Left lung (tissue), 14 donors: ENCODE measurements at places on chromosomes 12 and 14. TPM values are rescaled to one million over a fixed set of nuclear protein-coding genes. Genes with fewer than 3 reads are reported as not detected.

PLEKHD1 gene
- polyA plus RNA-seq, result 0.14 TPM

FKBP3 gene
- 103 TPM for polyA plus RNA-seq

KRT72 gene
- polyA plus RNA-seq, result 0.30 TPM

DNA sequence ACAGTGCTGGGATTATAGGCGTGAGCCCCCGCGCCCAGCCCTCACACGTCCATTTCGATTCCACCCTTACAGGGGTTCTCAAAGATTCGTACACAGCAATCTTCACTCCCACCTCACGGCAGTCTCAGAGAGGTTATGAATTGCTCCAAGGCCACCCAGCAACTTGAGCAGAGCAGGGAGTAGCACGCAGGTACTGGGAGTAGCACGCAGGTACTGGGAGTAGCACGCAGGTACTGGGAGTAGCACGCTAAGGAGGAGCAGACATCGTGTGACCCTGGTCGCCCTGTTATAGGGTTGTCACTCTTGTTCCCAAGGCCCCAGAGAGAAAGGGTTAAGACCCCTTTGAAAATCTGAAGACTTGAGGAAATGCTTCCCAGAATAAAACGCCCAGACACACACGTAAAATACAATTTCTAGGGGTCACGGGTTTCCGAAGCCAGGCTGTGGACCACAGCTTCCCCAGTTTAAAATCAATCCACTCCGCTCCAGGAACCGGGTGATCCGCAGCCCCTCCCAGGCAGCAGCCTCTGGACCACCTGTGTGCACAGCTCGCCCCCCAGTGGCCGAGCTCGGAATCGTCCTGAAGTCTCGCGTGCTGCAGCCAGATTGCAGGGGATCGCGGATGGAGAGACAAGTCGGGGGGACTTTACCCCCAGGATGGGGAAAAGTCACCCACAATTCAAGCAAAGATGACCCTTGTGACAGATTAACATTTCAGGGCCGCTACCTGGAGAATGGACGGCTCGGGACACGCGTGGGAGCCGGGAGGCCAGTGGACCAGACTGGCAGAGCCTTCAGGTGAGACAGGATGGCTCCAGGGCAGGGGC is 92.0 kb downstream of the SCARB1 start:
- no peaks in the 10 kb centered on the region for H3K36me3 ChIP-seq
- H3K4me1 ChIP-seq, result peaks cover 62% of the 10 kb centered on the region
- no peak overlapping the region for H3K4me3 ChIP-seq
- H3K27me3 ChIP-seq, result no peaks in the 10 kb centered on the region
- peak; percentile 84 for DNase-seq
- no peak overlapping the region for H3K27ac ChIP-seq

DNA sequence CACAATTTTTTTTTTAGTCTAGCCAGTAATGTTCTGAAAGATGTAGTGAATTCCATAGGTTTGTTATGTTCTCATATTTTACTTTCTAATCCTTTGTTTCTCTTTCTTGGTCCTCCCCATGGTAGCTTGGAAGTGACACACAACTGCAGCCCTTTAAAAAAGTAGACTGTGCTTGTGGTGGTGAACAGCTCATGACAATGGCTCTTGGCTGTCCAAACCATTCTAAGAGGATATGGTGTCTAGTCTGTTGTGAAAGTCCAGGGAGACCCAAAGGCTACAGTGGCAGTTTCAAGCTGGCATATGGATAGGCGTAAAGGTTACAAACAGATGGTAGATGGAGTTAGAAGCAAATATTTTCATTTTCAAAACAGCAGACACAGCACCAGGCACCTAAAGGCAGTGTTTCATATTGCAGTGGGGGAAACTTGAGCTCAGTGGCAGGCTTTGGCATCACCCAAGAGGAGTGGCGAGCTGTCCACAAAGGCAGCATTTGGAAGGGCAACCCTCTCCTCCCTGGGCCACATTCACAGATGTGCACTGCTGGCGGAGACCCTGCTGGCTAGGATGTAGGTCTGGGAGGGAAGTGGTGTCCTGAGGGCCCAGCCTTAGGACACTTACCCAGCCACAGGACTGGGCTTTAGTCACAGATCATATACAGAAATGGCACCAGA is 102.1 kb downstream of the DYRK2 start:
- H3K27ac ChIP-seq, result no peak overlapping the region
- H3K4me1 ChIP-seq, result no peaks in the 10 kb centered on the region
- H3K27me3 ChIP-seq, result no peaks in the 10 kb centered on the region
- H3K36me3 ChIP-seq, result no peaks in the 10 kb centered on the region
- no peak overlapping the region for H3K4me3 ChIP-seq
- DNase-seq, result no peak

- no peak overlapping the region for H3K4me3 ChIP-seq
- no peaks in the 10 kb centered on the region for H3K4me1 ChIP-seq
- H3K27ac ChIP-seq, result no peak overlapping the region
- H3K36me3 ChIP-seq, result no peaks in the 10 kb centered on the region
- peak; percentile 19 for DNase-seq
- peaks cover 16% of the 10 kb centered on the region for H3K27me3 ChIP-seq
Observed at GRCh38 chr12:100643246-100643645, 69.8 kb downstream of the GAS2L3 start.

DNA sequence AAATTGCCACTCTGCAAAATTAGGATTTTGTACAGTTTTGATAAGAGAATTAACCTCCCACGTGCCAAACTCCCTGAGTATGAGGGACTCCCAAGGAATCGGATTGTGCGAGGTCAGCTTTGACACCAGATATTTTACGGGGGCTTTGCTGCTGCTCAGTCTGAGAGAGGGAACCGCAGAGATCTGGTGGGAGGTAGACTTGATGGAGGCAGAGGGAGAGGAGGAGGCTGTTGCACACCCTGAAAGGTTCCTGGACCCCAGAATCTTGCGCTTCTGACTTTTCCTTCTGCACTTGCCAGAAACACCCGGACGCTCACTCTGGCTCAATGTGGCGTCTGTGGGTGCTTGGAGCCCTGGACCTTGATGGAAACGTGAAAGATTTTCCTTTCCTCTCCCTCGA is 83.9 kb downstream of the PAPOLA start:
- H3K36me3 ChIP-seq, result no peaks in the 10 kb centered on the region
- peaks cover 72% of the 10 kb centered on the region for H3K27me3 ChIP-seq
- H3K4me1 ChIP-seq, result no peaks in the 10 kb centered on the region
- DNase-seq, result no peak
- no peak overlapping the region for H3K27ac ChIP-seq
